ENCODE measurements at places on chromosomes 5 and 9. TPM values are rescaled to one million over a fixed set of nuclear protein-coding genes. Genes with fewer than 3 reads are reported as not detected.

DNA sequence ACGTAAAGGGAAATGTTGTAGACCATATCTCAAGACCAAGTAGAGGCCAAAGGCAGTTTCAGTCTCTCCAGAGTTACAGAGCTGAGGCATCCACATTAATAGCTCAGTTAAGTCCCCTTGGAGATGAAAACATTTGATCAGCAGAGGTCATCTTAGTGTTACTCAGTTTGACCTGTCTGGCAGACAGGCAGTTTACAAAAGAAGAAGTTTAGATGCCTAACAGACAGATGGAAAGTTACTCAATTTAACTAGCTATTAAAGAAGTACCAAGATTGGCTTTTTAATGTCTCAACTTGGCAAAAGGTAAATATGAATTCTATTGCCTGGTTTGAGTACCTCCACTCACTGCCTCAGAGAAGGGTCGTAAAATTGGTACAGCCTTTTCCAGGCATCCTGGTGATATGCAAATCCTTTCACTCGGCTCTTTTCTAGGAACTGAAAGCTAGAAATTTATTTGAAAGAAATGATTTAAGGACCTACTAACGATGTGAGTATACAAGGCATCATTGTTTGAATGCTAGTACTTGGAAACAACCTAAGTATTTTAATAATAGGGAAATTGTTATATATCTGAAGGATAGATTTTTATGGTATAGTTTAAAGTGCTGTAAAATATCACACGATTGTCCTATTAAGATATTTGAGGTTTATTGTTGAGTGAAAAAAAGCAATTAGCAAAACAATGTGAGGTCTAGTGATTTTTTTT lies 14.8 kb downstream of the ACO1 start:
- H3K36me3 ChIP-seq, result no peaks in the 10 kb centered on the region
- no peaks in the 10 kb centered on the region for H3K27me3 ChIP-seq
- DNase-seq, result no peak
- H3K4me3 ChIP-seq, result no peak overlapping the region

DNA sequence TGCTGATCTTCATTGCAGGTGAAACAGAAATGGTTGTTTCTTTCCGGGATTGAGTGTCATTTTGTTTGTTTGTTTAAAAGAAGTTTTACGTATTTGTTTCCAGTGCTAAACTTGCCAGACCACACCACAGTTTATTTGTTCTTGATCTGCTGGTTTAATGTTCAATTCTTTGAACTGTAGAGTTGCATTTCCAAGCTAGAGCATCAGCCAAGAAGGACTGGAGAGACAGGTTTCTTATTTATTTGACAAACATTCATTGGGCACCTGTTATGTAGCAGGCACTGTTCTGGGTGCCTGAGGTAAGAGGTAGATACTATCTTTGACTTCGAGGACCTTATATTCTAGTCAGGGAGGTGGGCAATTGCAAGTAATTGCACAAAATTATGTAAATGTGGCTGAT lies 45.0 kb downstream of the MCCC2 start:
- H3K27me3 ChIP-seq, result no peaks in the 10 kb centered on the region
- no peak for DNase-seq
- no peak overlapping the region for H3K4me3 ChIP-seq
- H3K36me3 ChIP-seq, result peaks cover 36% of the 10 kb centered on the region
- H3K4me1 ChIP-seq, result peaks cover 8% of the 10 kb centered on the region

DNA sequence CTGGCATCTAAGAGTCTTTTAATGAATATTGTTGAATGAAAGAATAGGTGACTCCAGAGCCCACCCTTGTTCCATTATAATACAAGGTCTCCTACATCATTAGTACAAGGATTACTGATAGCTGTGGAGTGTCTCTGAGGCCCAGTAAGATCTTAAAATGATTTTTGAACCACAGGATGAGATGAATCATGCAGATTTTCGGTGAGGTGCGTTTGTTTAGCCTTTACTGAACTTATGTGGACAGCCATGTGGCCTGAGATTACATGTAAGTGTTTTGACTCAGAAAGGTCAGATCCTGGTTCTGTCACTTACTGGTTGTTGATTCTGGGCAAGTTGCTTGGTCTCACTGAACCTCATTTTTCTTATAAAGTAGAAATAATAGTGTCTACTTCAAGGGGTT lies 21.6 kb downstream of the NFX1 start:
- H3K27me3 ChIP-seq, result no peaks in the 10 kb centered on the region
- H3K36me3 ChIP-seq, result peaks cover 100% of the 10 kb centered on the region
- H3K4me1 ChIP-seq, result peaks cover 10% of the 10 kb centered on the region
- no peak overlapping the region for H3K4me3 ChIP-seq

- no peaks in the 10 kb centered on the region for H3K36me3 ChIP-seq
- no peak for DNase-seq
- no peak overlapping the region for H3K27ac ChIP-seq
- no peak overlapping the region for H3K4me3 ChIP-seq
- H3K27me3 ChIP-seq, result no peaks in the 10 kb centered on the region
Observed at GRCh38 chr9:106143781-106144180, 449.4 kb downstream of the TMEM38B start.

- no peak for DNase-seq
- H3K36me3 ChIP-seq, result no peaks in the 10 kb centered on the region
- no peak overlapping the region for H3K4me3 ChIP-seq
- H3K27me3 ChIP-seq, result no peaks in the 10 kb centered on the region
- no peaks in the 10 kb centered on the region for H3K4me1 ChIP-seq
- H3K27ac ChIP-seq, result no peak overlapping the region
Observed at GRCh38 chr5:132142459-132142858, 68.9 kb downstream of the CSF2 start.

- H3K36me3 ChIP-seq, result no peaks in the 10 kb centered on the region
- DNase-seq, result no peak
- no peaks in the 10 kb centered on the region for H3K27me3 ChIP-seq
- H3K4me1 ChIP-seq, result peaks cover 5% of the 10 kb centered on the region
- no peak overlapping the region for H3K27ac ChIP-seq
- no peak overlapping the region for H3K4me3 ChIP-seq
Observed at GRCh38 chr9:124197177-124198095, 60.3 kb upstream of the NEK6 start.

- no peak for DNase-seq
- H3K4me3 ChIP-seq, result no peak overlapping the region
- H3K36me3 ChIP-seq, result no peaks in the 10 kb centered on the region
- H3K27me3 ChIP-seq, result no peaks in the 10 kb centered on the region
- no peak overlapping the region for H3K27ac ChIP-seq
- H3K4me1 ChIP-seq, result peaks cover 9% of the 10 kb centered on the region
Observed at GRCh38 chr9:87687207-87687606, 38.7 kb upstream of the CTSL start.

DNA sequence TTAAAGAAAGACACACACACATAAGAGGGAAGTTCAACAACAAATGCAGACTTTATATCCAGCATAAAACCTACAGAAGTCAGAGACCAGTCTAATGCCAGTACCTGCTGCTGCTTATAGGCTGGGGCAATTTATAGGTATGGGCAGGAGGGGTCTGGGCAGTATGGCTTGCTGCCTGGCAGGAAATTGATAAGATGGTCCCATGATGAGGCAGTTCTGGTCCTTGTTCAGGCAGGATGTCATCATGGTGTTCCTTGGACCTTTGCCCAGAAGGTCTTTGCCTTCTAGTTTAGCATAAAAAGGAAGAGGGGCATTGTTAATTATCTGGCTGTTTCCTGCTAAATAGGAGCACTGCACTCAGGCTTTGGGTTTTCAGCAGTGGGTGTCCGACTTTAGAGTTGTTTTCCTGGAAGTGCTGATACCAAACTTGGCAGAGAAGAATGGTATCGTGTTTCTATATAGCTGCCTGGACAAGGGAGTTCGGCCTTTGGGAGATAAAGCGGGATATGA lies 10.4 kb upstream of the PDCD1LG2 start:
- peaks cover 40% of the 10 kb centered on the region for H3K4me1 ChIP-seq
- peak overlapping the region; percentile 93 for H3K27ac ChIP-seq
- DNase-seq, result no peak
- H3K36me3 ChIP-seq, result no peaks in the 10 kb centered on the region
- H3K4me3 ChIP-seq, result peak overlapping the region; percentile 44
- no peaks in the 10 kb centered on the region for H3K27me3 ChIP-seq

- H3K4me1 ChIP-seq, result no peaks in the 10 kb centered on the region
- no peak overlapping the region for H3K27ac ChIP-seq
- no peak for DNase-seq
- H3K27me3 ChIP-seq, result peaks cover 5% of the 10 kb centered on the region
Observed at GRCh38 chr9:10604927-10605326, 7.9 kb downstream of the PTPRD start.

DNA sequence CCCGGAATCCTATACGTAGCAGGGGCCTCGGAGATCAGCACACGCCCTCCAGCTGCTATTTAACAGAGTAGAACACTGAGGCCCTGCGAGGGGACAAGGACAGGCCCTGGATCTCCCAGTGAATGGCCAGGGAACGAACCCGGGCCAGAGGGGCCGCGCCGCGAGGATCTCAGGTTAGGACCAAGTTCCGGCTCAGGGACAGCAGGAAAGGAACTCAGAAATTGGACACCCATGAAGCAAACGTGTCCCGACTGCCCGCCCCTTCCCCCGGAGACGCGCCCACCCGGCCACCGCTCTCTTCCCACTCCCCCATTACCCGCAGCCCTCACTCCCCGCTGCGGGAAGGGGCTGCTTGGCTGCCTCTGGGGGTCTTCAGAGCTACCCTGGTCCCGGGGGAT lies 1.0 kb upstream of the FOXE1 start:
- H3K27ac ChIP-seq, result no peak overlapping the region
- DNase-seq, result no peak
- H3K4me1 ChIP-seq, result peaks cover 43% of the 10 kb centered on the region
- H3K4me3 ChIP-seq, result peak overlapping the region; percentile 59
- H3K27me3 ChIP-seq, result peaks cover 100% of the 10 kb centered on the region

DNA sequence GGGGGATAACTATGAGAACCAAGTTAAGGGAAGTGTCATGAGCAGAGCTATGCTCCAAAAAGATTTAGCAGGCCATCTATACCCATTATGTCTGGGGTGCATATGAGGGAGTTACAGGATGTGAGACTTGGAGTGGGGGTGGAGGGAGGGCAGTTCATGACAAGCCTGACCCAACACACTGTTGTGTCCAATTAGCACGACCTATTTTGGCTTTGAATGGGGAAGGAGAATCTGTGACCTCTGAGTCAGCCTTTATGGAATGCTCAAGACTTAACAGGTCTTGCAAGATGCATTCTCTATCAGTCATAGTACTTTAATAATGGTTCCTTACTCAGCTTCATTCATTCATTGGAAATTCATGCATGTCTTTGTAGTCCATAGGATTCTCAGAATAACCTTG lies 71.7 kb downstream of the GRIA1 start:
- no peak for DNase-seq
- H3K27ac ChIP-seq, result no peak overlapping the region
- no peaks in the 10 kb centered on the region for H3K4me1 ChIP-seq
- no peaks in the 10 kb centered on the region for H3K36me3 ChIP-seq
- H3K27me3 ChIP-seq, result no peaks in the 10 kb centered on the region
- H3K4me3 ChIP-seq, result no peak overlapping the region

- no peak overlapping the region for H3K4me3 ChIP-seq
- H3K36me3 ChIP-seq, result peaks cover 85% of the 10 kb centered on the region
- peaks cover 14% of the 10 kb centered on the region for H3K4me1 ChIP-seq
- DNase-seq, result no peak
- no peak overlapping the region for H3K27ac ChIP-seq
Observed at GRCh38 chr5:87400305-87400899, 12.3 kb downstream of the CCNH start.

- no peak overlapping the region for H3K27ac ChIP-seq
- H3K27me3 ChIP-seq, result no peaks in the 10 kb centered on the region
- no peaks in the 10 kb centered on the region for H3K4me1 ChIP-seq
- H3K4me3 ChIP-seq, result no peak overlapping the region
- DNase-seq, result no peak
- H3K36me3 ChIP-seq, result no peaks in the 10 kb centered on the region
Observed at GRCh38 chr5:98111686-98112085, 661.8 kb upstream of the RGMB start.

DNA sequence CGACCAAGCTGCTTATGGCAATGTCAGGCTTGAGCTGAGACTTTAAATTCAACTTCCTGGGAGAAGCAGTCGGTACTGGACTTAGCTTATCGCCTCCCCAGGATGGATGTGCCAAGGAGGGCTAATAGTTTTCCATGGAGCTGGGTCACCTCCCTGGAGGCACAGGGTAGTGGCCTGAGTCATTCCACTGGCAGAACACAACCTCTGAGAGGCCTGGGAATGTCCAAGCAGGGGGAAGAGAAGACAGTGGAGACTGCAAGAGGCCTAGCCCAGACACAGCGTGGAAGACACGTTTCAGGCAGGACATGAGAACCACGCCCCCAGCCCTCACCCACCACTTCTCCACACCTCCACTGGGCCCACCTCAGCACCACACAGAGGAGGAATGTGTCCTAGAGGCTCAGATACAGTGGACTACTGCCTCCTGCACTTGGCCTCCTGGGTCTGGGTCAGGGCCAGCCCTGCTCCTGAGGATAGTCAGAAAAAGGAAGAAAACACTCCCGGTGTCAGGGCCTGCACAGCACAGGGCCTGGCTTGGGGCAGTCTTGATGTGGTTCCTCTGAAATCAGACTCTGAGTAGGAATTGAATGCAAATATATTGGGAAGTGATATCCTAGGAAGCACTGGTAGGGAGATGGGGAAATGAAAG lies 171.8 kb downstream of the FSTL4 start:
- H3K27ac ChIP-seq, result peak overlapping the region; percentile 50
- no peak overlapping the region for H3K4me3 ChIP-seq
- H3K36me3 ChIP-seq, result no peaks in the 10 kb centered on the region
- DNase-seq, result no peak
- peaks cover 17% of the 10 kb centered on the region for H3K27me3 ChIP-seq

DNA sequence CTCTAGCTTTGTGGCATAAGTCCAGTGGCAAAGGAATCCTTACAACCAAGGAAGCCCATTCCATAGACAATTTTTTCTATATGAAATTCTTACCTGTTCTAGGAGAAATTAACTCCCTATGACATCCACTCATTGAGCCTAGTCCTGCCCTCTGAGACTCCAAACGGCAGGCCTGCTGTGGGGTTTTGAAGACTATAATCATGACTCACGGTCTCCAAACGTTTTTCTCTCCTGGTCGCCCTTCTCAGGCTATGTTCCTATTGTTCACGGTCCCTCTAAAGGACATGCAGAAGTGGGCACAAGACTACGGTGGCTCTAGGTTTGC lies 611 bp downstream of the EXOSC3 start:
- peak overlapping the region; percentile 91 for H3K4me3 ChIP-seq
- H3K27me3 ChIP-seq, result peaks cover 11% of the 10 kb centered on the region
- peaks cover 45% of the 10 kb centered on the region for H3K36me3 ChIP-seq
- H3K27ac ChIP-seq, result peak overlapping the region; percentile 88
- DNase-seq, result no peak

- no peak for DNase-seq
- H3K36me3 ChIP-seq, result no peaks in the 10 kb centered on the region
- H3K27me3 ChIP-seq, result peaks cover 3% of the 10 kb centered on the region
- H3K4me3 ChIP-seq, result no peak overlapping the region
Observed at GRCh38 chr5:76606701-76607100, 16.5 kb downstream of the F2RL2 start.

- H3K27me3 ChIP-seq, result no peaks in the 10 kb centered on the region
- peaks cover 41% of the 10 kb centered on the region for H3K36me3 ChIP-seq
- no peak overlapping the region for H3K4me3 ChIP-seq
- H3K27ac ChIP-seq, result no peak overlapping the region
- no peak for DNase-seq
Observed at GRCh38 chr5:94690778-94691177, 72.3 kb downstream of the SLF1 start.

PCDHGA8 gene
- total RNA-seq, result 8.5 TPM

PDLIM4 gene
- 4.8 TPM for total RNA-seq

GFPT2 gene
- total RNA-seq, result 8.4 TPM

MSX2 gene
- 2.3 TPM for total RNA-seq

LCN1 gene
- total RNA-seq, result not detected

All from left ventricle myocardium inferior (tissue), 1 donor.